Stimulated activated CD4-positive, alpha-beta T cell treated with anti-CD3 and anti-CD28 coated beads, Interleukin-4, amount 100 ng/mL, for 4 hours (primary cell): ENCODE measurements at places on chromosomes 6 and 20.

DNA sequence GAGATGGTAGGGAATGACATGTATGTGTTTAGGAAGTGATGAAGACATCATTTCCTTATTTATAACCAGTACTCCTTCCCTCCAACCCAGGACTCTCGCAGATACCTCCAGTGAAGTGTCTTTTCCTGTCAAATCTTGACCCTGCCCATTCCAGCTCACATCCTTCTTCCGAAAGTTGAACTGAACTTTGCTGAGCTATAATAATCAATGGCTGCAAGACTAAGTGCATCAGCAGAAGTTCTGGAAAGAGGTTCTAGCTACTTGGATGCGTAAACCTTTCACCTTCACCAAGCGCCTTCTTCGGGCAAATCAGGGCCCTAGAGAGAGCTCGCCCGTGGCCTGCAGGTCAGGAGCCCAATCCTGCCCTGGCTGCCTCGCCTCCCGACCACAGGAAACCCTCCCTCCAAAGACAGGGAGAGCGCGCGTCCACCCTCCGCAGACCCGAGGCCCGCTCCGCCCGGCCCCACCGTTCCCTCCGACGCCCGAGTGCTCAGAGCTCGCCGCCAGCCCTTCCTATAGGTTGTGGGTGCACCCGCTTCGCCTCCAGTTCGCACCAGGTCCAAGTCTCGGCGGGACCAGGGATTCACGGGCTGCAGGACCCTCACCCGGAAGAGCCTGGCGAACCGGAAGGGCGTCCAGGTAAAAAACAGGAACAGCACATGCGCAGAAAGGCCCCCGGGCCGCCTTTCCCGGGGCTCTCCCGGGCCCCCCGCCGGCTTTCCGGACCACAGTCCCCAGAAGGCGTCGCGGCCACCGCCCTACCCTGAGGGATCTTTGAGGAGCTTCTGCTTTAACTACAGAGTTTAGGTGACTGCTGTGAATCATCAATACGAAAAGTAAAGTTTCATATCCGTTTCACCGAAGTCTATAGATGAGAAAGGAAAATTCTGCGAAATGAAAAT lies at the start of gene ZNF334:
ZNF334 (minus strand) TSS at position 617 of the 902 bp plus-strand sequence. CDS start 1,457 bp downstream, outside the sequence.
- DNase-seq = no peak

- DNase-seq = no peak
These were observed 8.7 kb downstream of the SGK1 start for GRCh38 chr6:134309227-134309626.

- peak; percentile 77 for DNase-seq
These were observed at the start of gene TNF for GRCh38 chr6:31575335-31575901. TNF (plus strand) TSS chr6:31575565; CDS start chr6:31575742, 177 bp downstream.

DNA sequence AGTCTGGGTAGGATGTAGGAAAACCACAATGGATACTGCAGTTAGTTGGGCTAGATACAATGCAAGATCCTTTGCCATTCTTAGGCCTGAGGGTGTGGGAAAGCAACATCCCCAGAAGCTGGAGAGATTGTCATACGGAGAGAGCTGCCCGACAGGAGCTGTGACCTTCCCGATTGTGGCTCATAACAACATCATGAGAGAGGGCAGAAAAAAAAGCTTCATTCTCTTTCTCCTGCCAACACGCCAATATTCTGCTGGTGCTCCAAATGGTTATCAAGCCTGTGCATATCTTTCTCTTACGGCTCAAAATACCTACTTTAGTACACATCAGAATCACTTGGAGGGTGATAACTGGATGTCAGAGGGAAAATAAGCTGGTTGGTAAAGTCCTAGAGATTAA lies 81.1 kb downstream of the IBTK start:
- no peak for DNase-seq
